ENCODE measurements at places on chromosomes 12 and 14.

GRCh38 chr14:103064978-103065377 lies 7.6 kb upstream of the CDC42BPB start:
- DNase-seq: no peak
- H3K4me1 ChIP-seq: peaks cover 15% of the 10 kb centered on the region
- H3K27me3 ChIP-seq: no peaks in the 10 kb centered on the region
- no peak overlapping the region for H3K4me3 ChIP-seq

GRCh38 chr14:65703521-65703920 lies 291.0 kb downstream of the FUT8 start:
- H3K27ac ChIP-seq: no peak overlapping the region
- no peak for DNase-seq

DNA sequence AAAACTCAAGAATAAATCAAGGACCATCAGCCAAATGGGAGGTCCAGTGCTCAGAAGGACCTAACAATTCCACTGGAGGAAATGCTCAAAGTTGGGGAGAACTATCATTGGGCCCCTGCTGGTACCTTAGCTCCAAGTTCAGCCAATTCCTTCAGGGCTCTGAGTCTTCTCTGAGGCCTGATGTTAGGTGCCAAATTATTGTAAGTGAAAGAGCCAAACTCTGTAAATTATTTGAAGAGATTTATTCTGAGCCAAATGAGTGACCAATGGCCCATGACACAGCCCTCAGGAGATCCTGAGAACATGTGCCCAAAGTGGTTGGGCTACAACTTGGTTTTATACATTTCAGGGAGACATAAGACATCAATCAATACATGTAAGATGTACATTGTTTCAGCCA lies 8.2 kb upstream of the TMEM263 start:
- DNase-seq: no peak
- no peaks in the 10 kb centered on the region for H3K36me3 ChIP-seq

DNA sequence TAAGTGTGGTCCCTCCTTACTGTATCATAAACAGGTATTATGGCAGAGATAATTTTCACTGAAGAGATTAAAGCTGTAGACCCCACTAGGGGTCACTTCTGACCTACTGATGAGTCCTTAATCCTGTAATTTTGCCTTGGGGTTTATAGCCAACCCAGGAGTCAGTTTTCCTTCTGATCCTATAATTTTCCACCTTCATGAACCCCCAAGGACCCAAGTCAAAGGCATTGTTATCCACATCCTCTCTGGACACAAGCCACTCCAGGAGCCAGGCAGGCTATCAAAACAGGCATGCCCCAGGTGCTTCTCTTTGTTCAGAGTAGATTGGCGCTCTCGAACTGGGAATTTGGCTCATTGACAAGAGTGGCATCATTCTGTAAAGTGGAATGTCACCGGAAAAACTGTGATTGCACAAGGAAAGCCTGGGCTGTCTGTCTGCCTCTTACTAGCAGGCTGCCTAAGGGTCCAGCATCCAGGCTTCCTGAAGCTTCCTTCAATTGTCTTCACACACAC lies 1523.2 kb upstream of the FLRT2 start:
- H3K4me1 ChIP-seq: peaks cover 10% of the 10 kb centered on the region
- no peak overlapping the region for H3K27ac ChIP-seq
- DNase-seq: peak; percentile 36
- no peaks in the 10 kb centered on the region for H3K27me3 ChIP-seq
- no peaks in the 10 kb centered on the region for H3K36me3 ChIP-seq

- H3K27ac ChIP-seq: no peak overlapping the region
- DNase-seq: no peak
- no peaks in the 10 kb centered on the region for H3K4me1 ChIP-seq
- no peak overlapping the region for H3K4me3 ChIP-seq
Measured at GRCh38 chr12:90396556-90396955, 558.4 kb downstream of the CCER1 start.

DNA sequence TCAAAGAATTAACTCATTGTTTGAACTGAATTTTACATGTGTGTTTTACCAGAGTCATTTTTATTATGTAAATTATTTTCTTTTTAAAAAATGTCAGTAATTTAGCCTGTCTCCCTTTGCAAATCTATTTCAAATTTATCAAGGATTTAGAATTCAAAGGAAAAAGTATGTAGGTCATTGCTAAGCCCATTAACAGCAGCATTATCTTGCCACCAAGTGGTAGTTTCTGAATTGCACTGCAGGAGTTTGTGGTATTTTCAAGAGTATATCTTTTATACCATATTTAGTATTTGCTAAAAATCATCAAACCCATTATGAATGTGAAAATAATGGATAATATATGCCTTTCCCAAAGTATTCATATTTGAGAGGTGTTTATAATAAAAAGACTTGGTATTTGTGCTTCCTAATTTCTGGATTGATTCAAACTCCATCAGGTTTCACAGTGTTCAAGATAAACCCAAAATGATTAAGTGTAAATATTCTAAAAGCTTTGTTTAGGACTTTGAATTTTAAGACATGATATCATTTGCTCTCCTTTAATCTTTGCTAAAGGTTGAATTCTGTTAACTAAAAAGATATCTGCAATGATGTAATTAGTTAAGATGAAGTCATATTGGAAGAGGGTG lies 711.4 kb downstream of the FSCB start:
- no peaks in the 10 kb centered on the region for H3K4me1 ChIP-seq
- no peaks in the 10 kb centered on the region for H3K27me3 ChIP-seq
- DNase-seq: no peak
- no peak overlapping the region for H3K4me3 ChIP-seq
- no peak overlapping the region for H3K27ac ChIP-seq

Data from heart right ventricle (tissue), 16 donors.